ENCODE measurements at places on chromosomes 16 and 17.

DNA sequence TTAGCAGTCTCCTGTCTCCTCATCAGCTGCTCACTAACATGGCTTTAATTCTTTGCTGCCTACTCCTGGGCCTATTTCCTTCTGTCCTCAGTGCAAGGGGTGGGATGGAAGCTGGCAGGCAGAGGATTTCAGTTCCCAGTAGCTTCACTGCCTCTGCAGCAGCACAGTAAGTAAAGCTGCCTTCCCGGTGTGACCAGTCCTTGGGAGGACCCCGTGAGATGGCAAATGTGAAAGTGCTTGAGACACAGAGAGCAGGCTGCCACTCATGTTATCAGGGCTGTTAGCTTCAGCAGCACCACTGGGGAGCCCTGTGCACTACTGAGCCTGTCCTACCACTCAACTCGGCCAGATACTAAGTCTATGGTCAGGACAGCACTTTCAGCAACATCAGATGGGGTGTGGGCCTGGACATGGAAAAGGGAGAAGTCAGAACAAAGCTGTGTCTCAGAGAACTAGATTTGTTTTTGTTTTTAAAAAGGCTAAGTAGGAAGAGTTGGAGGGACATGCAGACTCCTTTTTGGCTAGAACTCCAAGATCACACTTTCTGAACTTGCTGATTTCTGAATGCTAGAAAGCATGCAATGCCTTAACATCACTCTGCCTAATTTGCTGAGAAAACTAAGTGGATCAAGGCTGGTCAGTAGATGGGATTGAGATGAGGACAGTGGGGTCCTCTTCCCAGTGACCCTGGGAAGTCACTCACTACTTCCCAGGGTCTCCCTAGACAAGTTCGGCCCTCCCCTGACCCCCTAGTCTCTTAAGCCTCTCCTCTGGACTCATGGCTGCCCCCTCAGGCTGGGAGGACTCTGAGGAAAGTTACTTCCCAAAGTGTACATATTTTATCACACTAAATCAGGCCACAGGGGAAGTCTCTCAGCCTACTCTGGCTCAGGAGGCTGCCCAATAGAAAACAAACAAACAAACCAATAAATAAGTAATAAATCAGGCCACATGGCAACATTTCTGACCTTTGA lies 1.1 kb downstream of the ACSF2 start:
- peak; percentile 16 for DNase-seq

DNA sequence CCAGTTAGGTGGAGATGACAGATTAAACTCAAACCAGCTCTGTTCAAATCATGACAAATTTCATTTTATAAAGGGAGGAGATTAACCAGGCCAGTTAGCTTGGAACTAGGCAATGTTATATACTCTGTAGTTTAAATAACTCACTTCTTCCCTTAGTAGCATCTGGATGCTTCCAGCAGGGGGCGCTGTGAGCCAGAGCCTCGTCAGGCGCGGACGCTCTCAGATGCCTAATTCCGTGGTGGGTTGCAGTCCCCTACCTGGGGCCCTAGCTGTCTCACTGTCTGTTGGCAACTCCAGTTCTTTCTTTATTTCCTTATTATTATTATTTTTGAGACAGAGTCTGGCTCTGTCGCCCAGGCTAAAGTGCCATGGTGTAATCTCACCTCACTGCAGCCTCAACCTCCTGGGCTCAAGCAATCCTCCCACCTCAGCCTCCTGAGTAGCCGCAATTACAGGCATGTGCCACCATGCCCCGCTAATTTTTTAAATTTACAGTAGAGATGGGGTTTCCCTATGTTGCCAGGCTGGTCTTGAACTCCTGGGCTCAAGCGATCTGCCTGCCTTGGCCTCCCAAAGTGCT lies 17.3 kb upstream of the WFDC1 start:
- peak; percentile 63 for DNase-seq

GRCh38 chr17:37826497-37827430 lies 81.9 kb upstream of the HNF1B start:
- DNase-seq, result no peak

DNA sequence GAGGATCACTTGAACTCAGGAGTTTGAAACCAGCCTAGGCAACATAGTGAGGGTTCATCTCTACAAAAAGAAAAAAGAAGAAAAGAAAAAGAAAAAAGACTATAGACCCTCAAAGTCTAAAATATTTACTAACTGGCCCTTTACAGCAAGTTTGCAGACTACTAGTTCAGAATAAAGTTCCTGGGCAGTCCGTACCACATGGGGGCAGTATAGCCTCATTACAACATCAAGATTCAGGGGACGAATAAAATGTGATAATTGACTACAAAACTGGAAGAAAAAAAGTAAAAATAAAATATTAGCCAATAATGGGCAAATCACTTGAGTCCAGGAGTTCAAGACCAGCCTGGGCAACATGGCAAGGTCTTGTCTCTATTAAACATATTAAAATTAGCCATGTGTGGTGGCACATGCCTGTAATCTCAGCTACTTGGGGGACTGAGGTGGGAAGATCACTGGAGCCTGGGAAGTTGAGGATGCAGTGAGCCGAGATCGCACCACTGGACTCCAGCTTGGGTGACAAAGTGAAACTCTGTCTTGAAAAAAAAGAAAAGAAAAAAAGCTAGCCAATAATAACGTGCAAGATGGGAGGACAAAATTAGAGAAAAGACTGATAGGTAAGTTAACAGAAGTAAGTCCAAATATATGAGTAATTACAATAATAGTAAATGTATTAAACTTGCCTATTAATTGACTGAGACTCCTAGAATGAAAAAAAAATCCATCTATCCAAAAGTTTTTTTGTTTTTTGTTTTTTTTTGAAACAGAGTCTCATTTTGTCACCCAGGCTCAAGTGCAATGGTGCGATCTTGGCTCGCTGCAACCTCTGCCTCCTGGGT lies 129.4 kb upstream of the SEC14L1 start:
- peak; percentile 30 for DNase-seq

- DNase-seq, result peak; percentile 12
Observed at GRCh38 chr17:60971515-60972369, 294.1 kb downstream of the BCAS3 start.

- no peak for DNase-seq
Observed at GRCh38 chr16:77585379-77586251, 136.7 kb upstream of the NUDT7 start.

GRCh38 chr17:76272541-76273444 lies 7.6 kb downstream of the UBALD2 start:
- DNase-seq, result no peak

DNA sequence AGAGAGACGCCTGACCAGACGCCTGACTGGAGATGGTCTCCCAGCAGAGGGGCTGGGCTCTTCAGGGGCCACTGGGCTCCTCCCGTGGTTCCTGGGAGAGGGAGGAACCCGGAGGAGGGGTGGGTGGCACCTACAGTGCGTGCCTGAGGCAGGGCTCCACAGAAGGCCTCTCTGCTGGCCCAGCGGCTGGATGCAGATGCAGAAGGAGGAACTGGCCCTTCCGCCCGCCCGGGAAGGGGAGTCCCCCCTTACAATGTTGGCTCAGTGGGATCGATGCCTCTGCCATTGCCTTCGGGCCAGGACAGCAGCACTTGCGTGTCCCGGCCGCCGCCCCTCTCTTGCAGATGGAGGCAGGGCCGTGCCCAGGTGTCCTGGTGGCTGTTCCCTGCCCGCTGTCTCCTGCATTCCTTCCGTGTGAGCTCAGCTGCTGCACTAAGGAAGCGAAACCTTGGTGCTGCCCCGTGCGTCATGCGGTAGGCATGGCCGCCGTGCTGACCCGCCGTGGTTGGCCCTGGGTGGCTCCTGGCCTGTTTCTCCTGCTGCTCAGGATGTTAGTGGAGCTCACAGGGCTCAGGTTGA lies 15.1 kb downstream of the BAIAP2 start:
- DNase-seq, result no peak

All from stimulated activated CD4-positive, alpha-beta T cell treated with anti-CD3 and anti-CD28 coated beads, Interleukin-4, amount 100 ng/mL, for 48 hours (primary cell).